Muscle of back (tissue), 13 donors: ENCODE measurements at places on chromosomes 5 and 9.
A peak's percentile ranks its signal among the peaks of the same experiment; 100 is the strongest.

- peak; percentile 12 for DNase-seq
Measured at GRCh38 chr5:5421149-5421960, 1.1 kb upstream of the ICE1 start.

GRCh38 chr5:137264041-137264440 is 235.1 kb downstream of the SPOCK1 start:
- no peak for DNase-seq

- DNase-seq = no peak
Measured at GRCh38 chr9:113387560-113388230, 10.9 kb upstream of the HDHD3 start.

DNA sequence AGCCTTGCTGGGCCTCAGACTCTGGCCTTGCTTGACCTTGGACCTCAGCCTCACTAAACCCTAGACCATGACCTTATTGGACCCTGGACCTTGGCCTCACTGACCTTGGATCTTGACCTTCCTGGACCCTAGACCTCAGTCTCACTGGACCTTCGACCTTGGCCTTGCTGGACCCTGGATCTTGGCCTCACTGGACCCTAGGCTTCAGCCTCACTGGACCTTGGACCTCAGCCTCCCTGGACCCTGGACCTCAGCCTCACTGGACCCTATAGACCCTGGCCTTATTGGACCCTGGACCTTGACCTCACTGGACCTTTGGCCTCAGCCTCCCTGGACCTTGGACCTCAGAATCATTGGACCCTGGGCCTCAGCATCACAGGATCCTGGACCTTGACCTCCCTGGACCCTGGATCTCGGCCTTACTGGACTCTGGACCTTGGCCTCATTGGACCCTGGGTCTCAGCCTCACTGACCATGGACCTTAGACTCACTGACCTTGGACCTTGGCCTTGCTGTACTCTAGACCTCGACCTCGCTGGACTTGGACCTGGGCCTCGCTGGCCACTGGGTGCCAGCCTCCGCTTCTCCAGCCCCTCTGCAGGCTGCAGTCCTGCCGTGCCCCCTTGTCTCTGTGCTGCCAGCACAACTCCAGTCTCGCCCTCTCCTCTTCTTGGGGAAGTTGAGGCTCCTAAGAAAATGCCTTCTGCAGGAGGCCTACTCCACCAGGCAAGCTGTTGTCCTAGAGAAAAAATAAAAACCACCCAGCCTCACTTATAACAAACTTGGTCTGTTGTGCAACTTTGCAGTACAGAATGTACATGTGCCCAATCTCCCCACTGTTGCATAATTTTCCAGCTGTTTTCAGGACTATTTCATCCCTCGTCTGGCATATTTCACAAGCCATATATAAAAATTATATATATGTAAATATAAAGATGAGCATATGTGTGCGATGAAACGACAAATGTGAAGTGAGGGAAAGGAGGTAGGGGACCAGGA is 11.0 kb upstream of the ADAMTS2 start:
- no peak for DNase-seq

DNA sequence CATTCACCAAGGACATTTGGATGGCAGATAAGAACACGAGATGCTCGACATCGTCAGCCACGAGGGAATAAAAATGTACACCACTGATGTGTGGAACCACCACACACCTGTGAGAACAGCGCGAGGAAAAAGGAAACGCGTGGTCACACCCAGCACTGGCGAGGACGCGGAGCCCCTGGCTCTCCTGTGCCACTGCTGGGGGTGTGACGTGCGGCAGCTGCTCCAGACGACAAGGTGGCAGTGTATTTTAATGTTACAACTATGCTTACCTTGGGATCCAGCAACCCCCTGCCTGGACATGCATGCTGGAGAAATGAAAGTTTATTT is 13.6 kb upstream of the CEP72 start:
- no peak for DNase-seq

- DNase-seq = no peak
Measured at GRCh38 chr5:172707285-172708182, 63.5 kb downstream of the DUSP1 start.

DNA sequence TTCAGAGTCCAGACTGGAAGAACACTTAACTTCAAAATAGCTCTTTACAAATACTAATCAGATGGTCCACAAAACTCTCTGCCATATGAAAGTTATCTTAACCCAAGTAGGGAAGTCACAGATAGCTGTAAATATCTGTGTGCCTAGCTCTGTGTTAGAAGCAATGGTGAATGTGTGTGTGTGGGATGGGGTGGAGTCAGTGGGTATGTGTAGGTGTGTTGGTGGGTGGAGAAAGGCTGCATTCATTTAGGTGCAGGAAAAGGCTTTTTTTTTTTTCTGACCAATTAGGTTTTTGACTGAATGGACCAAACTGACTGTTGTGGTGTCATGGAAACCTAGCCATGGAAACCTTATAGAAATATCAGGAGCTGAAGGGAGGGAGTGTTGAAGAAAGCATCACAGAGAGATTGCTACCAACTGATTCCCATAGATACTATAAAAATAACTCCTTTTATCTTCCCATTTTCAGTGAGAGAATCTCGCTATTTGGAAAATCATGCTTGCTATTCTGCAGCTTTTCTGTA is 156.2 kb upstream of the NR3C1 start:
- peak; percentile 55 for DNase-seq
